ENCODE measurements at places on chromosomes 1 and 21. TPM values are rescaled to one million over a fixed set of nuclear protein-coding genes. Genes with fewer than 3 reads are reported as not detected.

Gene OLIG2
- total RNA-seq = 0.09 TPM

Gene DYNLT5
- 13.2 TPM for total RNA-seq

Gene CAMK1G
- total RNA-seq = 8.5 TPM

Gene S100A11
- total RNA-seq = 22.5 TPM

Gene TMEM63A
- 17.0 TPM for total RNA-seq

Gene LCE3D
- not detected for total RNA-seq

GRCh38 chr1:226643611-226644540 lies 95.2 kb downstream of the ITPKB start:
- H3K36me3 ChIP-seq = no peaks in the 10 kb centered on the region
- DNase-seq = no peak
- no peak overlapping the region for H3K27ac ChIP-seq
- H3K4me3 ChIP-seq = no peak overlapping the region
- peaks cover 13% of the 10 kb centered on the region for H3K4me1 ChIP-seq
- no peaks in the 10 kb centered on the region for H3K27me3 ChIP-seq

DNA sequence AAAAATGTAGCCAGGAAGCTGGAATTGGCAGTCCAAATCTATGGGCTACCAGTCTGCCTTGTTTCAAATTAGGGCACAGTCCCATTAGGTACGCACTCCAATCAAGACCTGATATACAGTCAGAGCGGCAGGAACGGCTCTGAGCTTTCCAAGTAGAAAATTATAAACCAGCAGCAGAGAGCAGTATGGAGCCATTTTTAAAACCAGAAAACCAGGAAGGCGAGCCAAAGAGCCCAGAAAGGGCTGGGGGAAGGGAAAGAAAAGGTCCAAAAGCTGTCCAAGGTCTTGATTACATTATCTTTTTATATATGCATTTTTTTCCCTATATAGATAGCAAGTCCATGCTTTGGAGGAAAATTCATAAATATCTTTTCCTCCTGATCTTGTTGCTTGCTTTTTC lies 719.0 kb downstream of the RWDD3 start:
- H3K27me3 ChIP-seq = no peaks in the 10 kb centered on the region
- no peaks in the 10 kb centered on the region for H3K4me1 ChIP-seq
- DNase-seq = peak; percentile 44
- no peak overlapping the region for H3K4me3 ChIP-seq
- H3K36me3 ChIP-seq = no peaks in the 10 kb centered on the region

- no peak for DNase-seq
- H3K27ac ChIP-seq = no peak overlapping the region
- no peaks in the 10 kb centered on the region for H3K27me3 ChIP-seq
- H3K4me3 ChIP-seq = no peak overlapping the region
- no peaks in the 10 kb centered on the region for H3K4me1 ChIP-seq
These were observed 36.3 kb upstream of the TTC34 start for GRCh38 chr1:2837823-2838222.

DNA sequence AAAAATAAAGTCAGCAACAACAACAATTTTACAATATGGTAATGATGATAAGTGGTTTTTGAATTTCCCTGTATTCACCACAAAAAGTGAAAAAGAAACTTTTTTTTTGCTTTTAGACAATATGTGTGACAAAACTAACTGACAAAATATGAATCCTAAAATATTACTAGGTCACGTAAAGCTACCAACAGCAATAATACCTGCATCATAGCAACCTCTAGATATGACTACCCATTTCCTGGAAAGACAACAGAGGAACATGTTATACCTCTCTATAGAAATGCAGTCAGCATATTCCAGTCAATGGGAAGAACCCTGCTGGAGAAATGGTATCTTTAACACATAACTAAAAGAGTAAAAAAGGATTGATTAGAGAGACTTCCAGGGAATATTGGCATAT lies 73.7 kb downstream of the PDE4B start:
- no peaks in the 10 kb centered on the region for H3K27me3 ChIP-seq
- H3K36me3 ChIP-seq = no peaks in the 10 kb centered on the region
- no peak overlapping the region for H3K27ac ChIP-seq
- no peak overlapping the region for H3K4me3 ChIP-seq

GRCh38 chr1:50420689-50421365 lies 2.4 kb downstream of the DMRTA2 start:
- DNase-seq = peak; percentile 48
- no peak overlapping the region for H3K27ac ChIP-seq
- no peaks in the 10 kb centered on the region for H3K4me1 ChIP-seq
- peak overlapping the region; percentile 2 for H3K4me3 ChIP-seq

DNA sequence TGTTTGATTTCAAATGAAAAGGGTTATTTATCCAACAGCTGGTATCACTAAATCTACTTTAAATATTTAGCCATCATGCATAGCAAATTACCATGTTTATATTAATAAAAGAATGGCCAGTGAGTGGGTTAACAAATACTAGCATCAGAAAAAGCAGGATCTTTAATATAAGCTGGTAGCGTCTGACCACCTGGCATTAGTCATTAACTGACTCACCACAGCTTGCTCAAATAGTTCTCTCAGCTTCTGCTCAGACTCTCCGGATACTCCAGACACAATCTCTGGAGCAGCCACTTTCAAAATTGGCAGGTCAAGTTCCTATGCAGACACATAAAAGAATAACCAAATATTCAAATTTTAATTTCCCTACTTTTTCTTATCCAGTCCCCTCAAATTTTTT lies 29.6 kb downstream of the NVL start:
- H3K27ac ChIP-seq = no peak overlapping the region
- H3K4me1 ChIP-seq = no peaks in the 10 kb centered on the region
- peaks cover 61% of the 10 kb centered on the region for H3K36me3 ChIP-seq
- H3K4me3 ChIP-seq = no peak overlapping the region

GRCh38 chr1:111474521-111474920 lies 737 bp downstream of the C1orf162 start:
- peaks cover 8% of the 10 kb centered on the region for H3K4me1 ChIP-seq
- H3K27ac ChIP-seq = no peak overlapping the region
- no peaks in the 10 kb centered on the region for H3K27me3 ChIP-seq
- no peak for DNase-seq
- peaks cover 8% of the 10 kb centered on the region for H3K36me3 ChIP-seq

DNA sequence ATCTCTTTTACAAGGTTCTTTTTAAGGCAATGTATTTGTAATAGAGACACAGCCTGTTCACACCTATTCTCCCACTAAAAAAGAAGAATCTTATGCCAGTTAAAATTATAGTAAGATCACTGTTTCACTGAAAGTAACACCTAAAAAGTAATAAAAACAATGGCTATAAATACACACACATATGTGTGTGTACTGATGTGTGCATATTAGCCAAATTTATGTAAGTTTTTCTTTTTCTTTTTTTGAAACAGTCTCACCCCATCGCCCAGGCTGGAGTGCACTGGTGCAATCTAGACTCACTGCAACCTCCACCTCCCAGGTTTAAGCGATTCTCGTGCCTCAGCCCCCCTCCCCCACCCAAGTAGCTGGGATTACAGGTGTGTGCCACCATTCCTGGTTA lies 56.8 kb upstream of the SLC30A10 start:
- no peak overlapping the region for H3K27ac ChIP-seq
- H3K4me3 ChIP-seq = no peak overlapping the region
- peaks cover 46% of the 10 kb centered on the region for H3K36me3 ChIP-seq
- no peaks in the 10 kb centered on the region for H3K27me3 ChIP-seq
- H3K4me1 ChIP-seq = no peaks in the 10 kb centered on the region

- no peaks in the 10 kb centered on the region for H3K27me3 ChIP-seq
- no peak for DNase-seq
- H3K36me3 ChIP-seq = no peaks in the 10 kb centered on the region
- H3K27ac ChIP-seq = no peak overlapping the region
- H3K4me1 ChIP-seq = no peaks in the 10 kb centered on the region
These were observed 100.1 kb upstream of the IGSF21 start for GRCh38 chr1:18007391-18008041.

- no peaks in the 10 kb centered on the region for H3K27me3 ChIP-seq
- no peaks in the 10 kb centered on the region for H3K36me3 ChIP-seq
- peaks cover 36% of the 10 kb centered on the region for H3K4me1 ChIP-seq
- H3K4me3 ChIP-seq = no peak overlapping the region
These were observed 32.1 kb downstream of the EXTL2 start for GRCh38 chr1:100862591-100862990.

DNA sequence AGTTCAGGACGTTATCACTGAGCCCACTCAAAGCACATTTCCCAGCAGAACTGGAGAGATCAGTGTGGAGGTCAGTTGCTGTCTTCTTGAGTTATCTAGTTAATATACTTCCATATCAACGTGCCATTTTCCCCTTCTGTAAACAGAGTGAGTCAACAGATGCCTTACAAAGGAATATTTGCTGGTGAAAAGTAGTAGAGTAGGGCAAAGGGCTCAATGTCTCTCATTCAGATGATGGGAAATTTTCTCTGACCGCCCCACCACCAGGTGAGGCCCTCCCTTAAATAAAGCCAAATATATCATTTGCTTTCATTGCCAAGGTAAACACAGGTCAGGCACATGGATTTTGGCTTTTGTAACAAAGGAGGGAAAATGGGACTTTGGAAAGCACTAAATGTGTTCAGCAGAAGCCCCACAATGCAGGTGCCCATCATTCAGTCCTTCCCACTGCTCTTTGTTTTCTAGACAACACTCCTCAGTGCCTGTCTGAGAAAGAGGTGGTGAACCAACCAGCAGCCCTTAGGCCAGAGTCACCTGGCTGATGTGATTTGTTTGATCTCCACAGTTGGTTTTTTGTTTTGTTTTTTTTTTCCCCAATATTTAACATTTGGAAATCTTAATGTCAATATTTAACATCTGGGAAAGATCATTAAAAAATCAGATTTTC lies 40.5 kb upstream of the SAMD13 start:
- DNase-seq = no peak
- no peak overlapping the region for H3K4me3 ChIP-seq
- no peaks in the 10 kb centered on the region for H3K27me3 ChIP-seq
- no peaks in the 10 kb centered on the region for H3K36me3 ChIP-seq
- no peaks in the 10 kb centered on the region for H3K4me1 ChIP-seq

GRCh38 chr1:45718289-45718688 lies 30.3 kb downstream of the TMEM69 start:
- no peak for DNase-seq
- H3K4me3 ChIP-seq = no peak overlapping the region
- no peaks in the 10 kb centered on the region for H3K4me1 ChIP-seq
- peaks cover 11% of the 10 kb centered on the region for H3K36me3 ChIP-seq

- H3K4me3 ChIP-seq = no peak overlapping the region
- no peaks in the 10 kb centered on the region for H3K36me3 ChIP-seq
- H3K27ac ChIP-seq = no peak overlapping the region
- DNase-seq = no peak
- no peaks in the 10 kb centered on the region for H3K4me1 ChIP-seq
These were observed 588.1 kb downstream of the KIF26B start for GRCh38 chr1:245742896-245743295.

GRCh38 chr1:43536864-43537358 lies 6.2 kb downstream of the PTPRF start:
- no peak overlapping the region for H3K27ac ChIP-seq
- no peaks in the 10 kb centered on the region for H3K27me3 ChIP-seq
- H3K36me3 ChIP-seq = no peaks in the 10 kb centered on the region
- no peak overlapping the region for H3K4me3 ChIP-seq
